ENCODE measurements at places on chromosomes 13 and 19.
A peak's percentile ranks its signal among the peaks of the same experiment; 100 is the strongest.

DNA sequence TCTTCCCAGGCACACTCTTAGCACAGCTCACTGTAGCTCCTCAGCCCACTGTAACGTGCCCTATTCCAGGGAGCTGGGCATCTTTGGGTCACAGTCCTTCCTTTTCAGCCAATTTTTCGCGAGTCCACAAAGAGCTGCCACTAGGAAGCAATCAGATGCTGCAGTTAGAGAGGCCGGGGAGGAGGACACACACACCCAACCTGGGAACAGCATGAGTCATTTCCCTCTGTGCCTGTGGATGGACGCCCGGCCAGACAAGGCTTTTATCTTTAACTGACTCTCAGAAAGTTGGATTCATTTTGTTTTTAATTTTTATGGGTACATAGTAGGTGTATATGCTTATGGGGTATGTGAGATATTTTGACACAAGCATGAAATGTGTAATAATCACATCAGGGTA lies 918.6 kb downstream of the UQCRFS1 start:
- no peak for DNase-seq

DNA sequence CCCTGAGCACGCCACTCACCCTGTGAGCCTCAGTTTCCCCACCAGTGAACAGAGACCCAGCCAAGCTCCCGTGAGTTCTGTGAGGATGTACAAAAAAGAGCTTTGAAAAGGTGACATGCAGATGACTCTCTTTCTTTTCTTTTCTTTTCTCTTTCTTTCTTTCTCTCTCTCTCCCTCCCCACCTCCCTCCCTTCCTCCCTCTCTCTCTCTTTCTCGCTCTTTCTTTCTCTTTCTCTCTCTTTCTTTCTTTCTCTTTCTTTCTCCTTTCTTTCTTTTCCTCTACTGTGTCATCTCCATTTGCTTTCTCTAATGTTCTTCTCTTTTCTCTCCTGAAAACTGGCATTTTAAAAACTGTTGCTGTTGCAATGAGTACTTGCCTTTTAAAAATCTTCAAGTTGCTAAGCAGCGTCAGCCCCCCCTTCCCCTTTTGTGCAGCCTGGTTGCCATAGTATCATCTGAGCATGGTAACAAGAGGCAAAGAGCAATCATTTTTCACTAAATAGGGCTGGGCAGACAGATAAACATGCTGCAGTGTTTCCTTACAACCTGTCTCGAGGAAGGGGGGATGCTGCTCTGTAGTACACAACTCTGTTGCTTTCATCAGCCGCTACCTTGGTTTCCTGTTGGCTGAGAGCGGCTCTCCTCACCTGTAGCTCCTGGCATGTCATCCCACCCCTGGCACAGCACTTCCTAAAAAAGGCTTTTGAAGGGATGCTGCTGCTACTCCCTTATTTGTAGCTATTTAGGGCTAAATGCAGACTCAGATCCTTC lies 108.7 kb upstream of the MBNL2 start:
- no peak for DNase-seq

DNA sequence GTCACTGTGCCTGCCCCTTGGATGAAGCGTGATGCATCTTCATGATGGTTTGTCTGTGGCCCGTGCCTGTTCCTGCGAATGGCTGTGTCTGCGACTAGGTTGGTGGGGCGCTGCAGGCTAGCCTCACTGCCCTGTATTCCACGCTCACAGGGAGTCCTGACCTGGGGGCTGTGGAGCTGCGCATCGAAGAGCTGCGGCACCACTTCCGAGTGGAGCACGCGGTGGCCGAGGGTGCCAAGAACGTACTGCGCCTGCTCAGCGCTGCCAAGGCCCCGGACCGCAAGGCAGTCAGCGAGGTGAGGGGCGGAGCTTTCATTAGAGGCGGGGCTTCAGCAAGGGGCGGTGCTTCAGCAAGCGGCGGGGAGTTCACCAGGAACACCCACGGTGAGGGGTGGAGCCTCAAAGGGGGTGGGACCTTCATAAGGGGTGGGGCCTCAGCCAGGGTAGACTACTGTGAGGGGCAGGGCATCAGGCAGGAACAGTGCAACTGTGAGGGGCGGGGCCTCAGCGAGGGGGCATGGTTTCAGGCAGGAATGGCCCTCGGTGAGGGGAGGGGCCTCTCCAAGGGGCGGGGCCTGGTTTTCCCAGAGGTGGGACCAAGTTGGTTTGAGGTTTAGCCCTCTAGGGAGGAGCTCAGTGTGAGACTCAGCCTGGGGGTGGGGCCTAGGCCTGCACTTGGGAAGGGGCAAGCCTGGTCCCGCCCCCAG lies 17.2 kb downstream of the PKN1 start:
- peak; percentile 28 for DNase-seq

DNA sequence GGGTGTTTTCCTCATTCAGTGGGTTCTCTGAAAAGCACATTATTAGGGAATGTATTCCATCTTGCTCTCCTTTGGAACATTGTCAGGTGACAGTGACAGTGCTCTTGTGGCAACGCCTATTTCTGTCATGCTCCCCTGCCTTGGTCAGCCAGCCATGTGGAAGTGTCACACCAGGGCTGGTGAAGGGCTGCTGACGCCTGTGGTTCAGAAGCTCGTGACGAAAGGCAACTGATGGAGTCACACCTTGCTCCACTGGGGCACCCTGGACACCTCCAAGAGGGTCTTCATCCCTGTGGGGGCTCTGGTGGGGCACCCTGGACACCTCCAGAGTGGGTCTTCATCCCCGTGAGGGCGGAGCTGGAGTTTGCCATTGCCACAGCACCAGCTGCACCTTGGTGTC lies 68.9 kb upstream of the GPR183 start:
- DNase-seq, result no peak

- no peak for DNase-seq
Measured at GRCh38 chr13:48167866-48168265, 65.1 kb upstream of the ITM2B start.

DNA sequence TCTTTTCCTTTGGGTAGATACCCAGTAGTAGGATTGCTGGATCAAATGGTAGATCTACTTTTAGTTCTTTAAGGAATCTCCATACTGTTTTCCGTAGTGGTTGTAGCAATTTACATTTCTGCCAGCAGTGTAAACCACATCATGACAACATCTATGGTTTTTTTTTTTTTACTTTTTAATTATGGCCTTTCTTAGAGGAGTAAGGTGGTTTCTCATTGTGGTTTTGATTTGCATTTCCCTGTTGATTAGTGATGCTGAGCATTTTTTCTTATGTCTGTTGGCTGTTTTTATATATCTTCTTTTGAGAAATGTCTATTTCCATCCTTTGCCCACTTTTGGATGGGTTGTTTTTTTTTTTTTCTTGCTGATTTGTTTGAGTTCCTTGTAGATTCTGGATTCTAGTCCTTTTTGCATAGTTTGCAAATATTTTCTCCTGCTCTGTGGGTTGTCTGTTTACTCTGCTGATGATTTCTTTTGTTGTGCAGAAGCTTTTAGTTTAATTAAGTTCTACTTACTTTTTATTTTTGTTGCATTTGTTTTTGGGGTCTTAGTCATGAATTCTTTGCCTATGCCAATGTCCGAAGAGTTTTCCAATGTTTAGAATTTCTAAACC lies 38.8 kb downstream of the TDRD3 start:
- DNase-seq, result no peak

DNA sequence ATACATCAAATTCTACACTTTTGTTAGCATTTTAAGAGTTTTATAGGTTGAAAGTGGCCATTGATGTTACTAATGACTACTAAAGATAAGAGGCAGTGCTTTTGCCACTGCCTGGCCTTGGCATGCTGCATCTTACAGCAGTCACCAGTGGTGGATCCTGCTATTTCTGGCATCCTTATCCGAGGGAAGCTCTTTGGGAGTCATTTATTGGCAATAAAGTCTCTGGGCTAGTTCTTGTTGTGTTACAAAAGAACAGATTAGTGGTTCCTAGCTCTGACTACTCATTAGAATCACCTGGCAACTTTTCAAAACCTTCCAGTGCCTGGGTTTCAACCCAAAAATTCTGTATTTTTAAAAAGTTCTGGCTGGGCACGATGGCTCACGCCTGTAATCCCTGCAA lies 94.5 kb downstream of the ZMYM2 start:
- DNase-seq, result no peak

DNA sequence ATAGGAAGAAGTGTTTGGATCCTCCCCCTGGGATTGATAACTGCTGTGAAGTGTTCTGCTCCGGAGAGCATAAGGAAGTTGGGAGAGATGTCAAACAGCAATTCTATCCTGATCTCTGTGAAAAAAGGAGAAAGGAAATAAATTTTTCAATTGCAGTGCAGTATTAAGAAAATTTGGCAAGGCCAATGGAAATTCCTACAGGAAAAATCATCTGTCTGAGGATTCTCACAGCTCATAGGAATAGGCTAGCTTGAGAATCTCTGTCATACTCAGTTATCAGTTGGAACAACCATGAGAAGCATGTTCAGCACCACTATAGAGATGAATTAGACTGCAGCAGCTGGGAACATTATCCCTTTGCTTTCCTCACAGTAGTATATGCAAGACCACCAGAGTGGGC lies 1238.9 kb upstream of the MIR17HG start:
- no peak for DNase-seq

- no peak for DNase-seq
Measured at GRCh38 chr19:11176466-11177193, 20.7 kb downstream of the KANK2 start.

GRCh38 chr13:50599046-50599445 lies 244.4 kb downstream of the DLEU7 start:
- no peak for DNase-seq

Measured in activated T-helper 9 cell treated with anti-CD3 and anti-CD28 coated beads, Interleukin-2, amount 50 U/mL, for 16 hours (primary cell).